ENCODE measurements at places on chromosomes 7 and 10.

DNA sequence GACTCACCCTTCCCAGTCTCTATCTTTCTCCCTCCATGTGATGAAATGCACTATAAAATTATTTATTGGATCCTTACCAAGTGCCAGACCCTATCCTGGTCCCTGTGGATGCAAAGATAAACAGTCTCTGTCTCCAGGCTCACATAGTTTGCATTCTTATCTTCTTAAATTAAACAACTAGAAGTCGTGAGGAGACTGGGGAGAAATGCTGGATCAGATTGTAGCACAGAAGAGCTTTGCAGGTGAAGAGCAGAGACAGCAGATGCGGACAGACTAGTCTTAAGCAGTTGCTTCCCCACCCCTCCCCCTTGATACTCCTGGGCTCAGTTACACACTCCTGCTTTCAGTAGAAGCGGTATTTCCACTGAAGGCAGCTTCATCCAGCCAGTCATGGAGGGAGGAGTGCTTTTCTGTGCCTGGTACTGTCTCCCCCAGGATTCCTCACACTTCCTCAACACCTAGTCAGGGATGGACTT, 20.8 kb upstream of the CDK1 start:
- no peak for DNase-seq

DNA sequence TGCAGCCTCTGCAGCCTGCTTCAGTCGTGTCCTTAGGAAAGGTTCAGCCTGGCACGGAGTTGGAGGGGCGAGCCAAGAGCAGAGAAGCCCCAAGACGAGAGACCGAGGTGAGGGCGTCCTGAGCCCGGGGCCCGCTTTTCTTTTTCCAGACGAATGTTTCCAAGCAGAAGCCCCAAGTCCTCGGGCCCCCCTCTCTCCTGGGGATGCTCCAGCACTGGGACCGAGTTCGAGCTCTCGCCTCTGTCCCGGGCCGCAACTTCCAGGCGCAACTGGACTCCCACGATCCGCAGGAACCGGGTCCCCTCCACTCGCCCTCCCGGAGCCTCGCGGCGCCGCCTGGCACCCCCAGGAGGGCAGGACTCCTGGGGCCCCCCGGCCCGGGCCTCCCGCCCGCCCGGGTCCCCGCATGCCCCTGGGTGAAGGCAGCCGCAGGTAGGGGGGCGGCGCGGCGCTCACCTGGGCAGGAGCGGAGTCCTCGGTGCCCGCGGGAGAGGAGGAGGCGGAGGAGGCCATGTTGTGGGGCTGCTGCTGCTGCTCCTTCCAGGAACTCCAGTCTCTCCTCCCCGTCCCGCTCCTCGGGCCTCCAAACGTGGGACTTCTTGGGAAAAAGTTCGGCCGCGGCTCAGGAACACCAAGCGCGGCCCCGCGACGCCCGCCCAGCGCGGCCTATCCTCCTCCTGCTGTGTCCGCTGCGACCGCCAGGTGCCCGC, 45.3 kb upstream of the CDK1 start:
- DNase-seq = no peak

DNA sequence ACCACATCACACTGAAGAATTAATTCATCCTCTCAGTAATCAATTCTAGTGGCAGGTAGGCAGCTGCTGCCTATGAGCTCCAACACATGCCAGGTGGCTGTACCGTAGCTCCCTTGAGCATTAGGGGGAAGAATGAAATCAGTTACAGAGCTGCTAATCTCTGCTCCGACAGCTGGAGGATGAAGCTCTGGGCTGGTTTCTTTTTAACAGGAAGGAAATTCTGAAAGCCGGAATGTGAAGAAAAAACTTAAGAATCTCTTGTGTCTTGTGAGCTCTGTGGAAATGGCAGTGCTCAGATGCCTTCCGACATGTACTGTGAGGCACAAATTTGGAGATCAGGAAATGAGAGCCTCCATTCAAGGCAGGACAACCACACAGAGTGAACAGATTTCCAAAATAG, 2.8 kb upstream of the AHCYL2 start:
- no peak for DNase-seq

GRCh38 chr7:66757939-66758338, 17.4 kb downstream of the RABGEF1 start:
- DNase-seq = no peak

- DNase-seq = no peak
These were observed 6.5 kb downstream of the AHR start for GRCh38 chr7:17304926-17305325.

DNA sequence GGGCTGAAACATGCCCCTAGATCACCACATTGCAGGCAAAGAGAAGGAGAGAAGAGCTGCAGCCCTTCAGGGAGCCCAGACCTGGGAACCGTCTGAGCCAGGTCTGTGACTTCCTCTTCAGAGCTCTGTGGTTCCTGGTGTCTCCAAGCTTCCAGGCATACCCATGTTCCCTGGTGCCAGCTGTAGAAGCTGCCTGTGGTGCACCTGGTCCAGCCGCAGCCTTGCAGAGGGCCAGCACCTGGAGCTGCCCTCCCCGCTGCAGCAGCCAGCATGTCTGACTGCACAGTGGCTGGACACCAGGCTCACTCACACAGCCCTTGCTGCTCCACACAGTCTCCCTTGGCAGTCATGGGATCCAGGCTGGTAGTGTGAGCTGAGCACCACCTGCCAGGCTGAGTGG, 33.6 kb downstream of the C7orf25 start:
- DNase-seq = no peak

- no peak for DNase-seq
These were observed 25.6 kb downstream of the PPIF start for GRCh38 chr10:79372871-79373270.

- no peak for DNase-seq
These were observed 95.0 kb downstream of the GRB10 start for GRCh38 chr7:50687575-50688225.

GRCh38 chr7:140391634-140392033, 6.7 kb downstream of the SLC37A3 start:
- no peak for DNase-seq

DNA sequence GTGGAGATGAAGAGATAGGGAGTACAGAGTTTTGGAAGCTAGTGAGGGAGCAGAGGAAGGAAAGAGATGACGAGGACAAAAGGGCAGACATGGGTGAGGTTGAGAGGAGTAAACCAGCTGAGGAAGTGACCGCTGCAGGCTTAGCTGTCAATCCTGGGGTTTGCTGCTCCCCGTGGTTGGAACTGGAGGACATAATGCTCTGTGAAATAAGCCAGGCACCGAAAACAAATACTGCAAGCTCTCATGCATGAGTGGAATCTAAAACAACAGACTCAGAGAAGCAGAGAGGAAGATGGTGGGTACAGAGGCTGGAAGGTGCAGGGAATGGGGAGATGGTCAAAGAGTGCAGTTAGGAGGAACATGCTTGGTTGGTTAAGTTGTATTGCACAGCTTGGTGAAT, 482.2 kb upstream of the C7orf33 start:
- no peak for DNase-seq

- no peak for DNase-seq
These were observed 55.1 kb upstream of the ZPBP start for GRCh38 chr7:50147951-50148808.

DNA sequence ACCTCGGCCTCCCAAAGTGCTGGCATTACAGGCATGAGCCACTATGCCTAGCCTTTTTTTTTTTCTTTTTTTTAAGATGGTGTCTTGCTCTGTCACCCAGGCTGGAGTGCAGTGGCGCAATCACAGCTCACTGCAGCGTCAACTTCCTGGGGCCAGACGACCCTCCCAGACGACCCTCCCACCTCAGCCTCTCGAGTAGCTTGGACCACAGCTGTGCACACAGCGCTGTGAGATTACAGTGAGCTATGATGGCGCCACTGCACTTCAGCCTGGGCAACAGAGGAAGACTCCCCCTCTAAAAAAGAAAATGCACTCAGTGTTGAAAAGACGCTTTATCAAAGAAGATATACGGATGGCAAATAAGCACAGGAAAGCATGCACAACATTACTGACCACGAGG, 16.5 kb upstream of the WIPI2 start:
- no peak for DNase-seq

- no peak for DNase-seq
These were observed at the start of gene ASZ1 for GRCh38 chr7:117427258-117427701. ASZ1 (minus strand) TSS chr7:117427493; CDS start chr7:117427460, 33 bp downstream.

- no peak for DNase-seq
These were observed at the start of gene TRRAP for GRCh38 chr7:98878365-98879197. TRRAP (plus strand) TSS chr7:98878532; CDS start chr7:98881151, 2,619 bp downstream.

GRCh38 chr10:17523917-17524316, 69.5 kb upstream of the ST8SIA6 start:
- DNase-seq = no peak

DNA sequence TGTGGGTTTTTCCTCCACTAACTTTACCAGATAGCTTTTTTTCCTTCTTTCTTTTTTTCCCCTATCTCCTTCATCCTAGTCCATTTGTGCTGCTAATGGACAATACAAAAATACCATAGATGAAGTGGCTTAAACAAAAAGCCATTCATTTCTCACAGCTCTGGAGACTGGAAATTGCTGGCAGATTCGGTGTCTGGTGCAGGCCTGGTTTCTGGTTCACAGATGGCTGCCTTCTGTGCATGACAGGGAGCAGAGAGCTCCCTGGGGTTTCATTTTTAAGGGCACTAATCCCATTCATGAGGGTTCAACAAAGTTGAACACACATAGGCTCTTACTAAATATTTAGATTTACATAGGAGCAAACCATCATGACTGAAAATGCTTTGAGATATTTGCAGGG, 467.4 kb downstream of the TYW1 start:
- DNase-seq = no peak

DNA sequence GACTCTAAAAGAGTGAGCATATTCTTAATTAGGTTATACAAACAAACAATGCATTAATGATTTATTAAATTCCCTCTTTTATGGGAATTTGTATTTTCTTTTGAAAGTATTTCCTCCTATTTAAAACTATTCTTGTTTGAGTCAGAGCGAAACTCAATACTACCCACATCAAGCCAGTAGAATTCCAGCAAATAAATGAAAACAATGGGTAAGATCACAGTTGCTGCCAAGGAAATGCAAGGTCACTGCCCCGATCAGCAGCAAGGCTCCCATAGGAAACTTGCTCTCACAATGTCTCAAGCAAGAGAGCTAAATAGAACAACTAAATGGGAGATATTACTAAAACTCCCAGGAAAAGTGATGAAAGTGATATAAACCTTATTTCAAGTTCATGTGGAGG, 206.3 kb downstream of the THSD7A start:
- DNase-seq = no peak

GRCh38 chr10:119724593-119725516, 995 bp upstream of the INPP5F start:
- no peak for DNase-seq

DNA sequence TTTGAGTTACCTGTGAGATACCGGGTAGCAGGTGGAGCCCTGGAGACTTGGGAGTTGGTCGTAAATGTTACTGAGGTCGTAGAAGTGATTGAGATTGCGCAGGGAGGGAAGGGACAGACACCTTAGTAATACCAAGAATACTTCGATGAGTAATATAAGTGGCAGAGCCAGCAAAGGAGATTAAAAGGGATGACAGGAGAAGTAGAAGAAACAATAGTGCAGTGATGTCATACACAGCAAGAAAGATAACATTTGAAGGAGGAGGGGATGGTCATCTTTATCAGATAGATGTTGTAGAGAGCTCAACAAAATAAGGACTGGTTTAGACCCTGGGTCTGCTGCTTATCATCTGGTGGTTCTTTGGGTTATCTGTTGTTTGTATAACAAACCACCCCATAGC, 5.0 kb downstream of the BCCIP start:
- no peak for DNase-seq

GRCh38 chr7:90599892-90600555, 3.9 kb downstream of the CDK14 start:
- DNase-seq = no peak

DNA sequence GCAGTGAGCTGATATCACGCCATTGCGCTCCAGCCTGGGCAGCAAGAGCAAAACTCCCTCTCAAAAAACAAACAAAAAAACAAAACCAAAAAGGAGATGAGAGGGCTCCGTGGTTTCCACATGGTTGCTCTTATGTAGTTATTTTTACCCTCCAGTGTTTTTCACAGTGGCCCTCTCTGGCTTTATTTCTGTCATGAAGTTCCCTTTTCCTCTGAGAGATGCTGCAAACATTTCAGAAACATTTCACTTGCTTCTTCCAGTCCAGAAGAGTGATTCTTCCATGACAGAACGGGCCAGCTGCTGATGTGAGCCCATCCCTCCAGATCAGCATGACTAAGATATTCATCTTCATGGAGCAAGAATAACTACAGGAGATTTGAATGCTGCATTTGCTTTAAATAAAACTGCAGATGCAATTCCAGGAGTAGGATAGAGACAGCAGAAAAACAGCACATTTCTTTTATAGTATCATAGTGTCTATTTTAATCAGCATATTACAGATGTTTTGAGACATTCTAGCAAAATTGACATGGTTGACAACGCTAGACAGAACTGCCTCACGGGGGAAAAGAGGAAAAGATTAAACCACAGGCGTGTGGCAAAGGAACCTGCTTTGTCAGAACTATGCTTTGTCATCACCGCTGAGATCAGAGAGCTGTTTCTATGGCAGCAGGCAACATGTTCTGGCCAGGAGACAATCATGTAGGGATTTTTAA, 40.3 kb downstream of the NRCAM start:
- DNase-seq = no peak

DNA sequence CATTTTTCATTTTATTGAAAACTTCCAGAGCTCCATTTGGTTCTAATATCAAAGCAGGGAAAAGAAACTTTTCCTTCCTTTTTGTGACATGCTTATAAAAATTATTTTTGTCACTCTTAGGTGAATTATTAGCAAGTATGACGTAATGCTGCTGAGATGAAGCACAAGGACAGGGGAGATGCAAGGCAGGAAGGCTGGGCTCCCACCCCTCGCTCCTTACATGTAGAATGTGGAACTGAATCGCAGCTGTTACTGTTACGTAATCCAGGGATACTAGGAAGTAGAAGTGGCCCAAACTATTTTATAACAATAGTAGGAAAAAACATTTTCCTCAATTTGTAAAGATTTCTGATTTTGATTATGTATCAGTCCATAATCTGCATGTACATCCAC, 17.1 kb upstream of the GTPBP4 start:
- DNase-seq = no peak

DNA sequence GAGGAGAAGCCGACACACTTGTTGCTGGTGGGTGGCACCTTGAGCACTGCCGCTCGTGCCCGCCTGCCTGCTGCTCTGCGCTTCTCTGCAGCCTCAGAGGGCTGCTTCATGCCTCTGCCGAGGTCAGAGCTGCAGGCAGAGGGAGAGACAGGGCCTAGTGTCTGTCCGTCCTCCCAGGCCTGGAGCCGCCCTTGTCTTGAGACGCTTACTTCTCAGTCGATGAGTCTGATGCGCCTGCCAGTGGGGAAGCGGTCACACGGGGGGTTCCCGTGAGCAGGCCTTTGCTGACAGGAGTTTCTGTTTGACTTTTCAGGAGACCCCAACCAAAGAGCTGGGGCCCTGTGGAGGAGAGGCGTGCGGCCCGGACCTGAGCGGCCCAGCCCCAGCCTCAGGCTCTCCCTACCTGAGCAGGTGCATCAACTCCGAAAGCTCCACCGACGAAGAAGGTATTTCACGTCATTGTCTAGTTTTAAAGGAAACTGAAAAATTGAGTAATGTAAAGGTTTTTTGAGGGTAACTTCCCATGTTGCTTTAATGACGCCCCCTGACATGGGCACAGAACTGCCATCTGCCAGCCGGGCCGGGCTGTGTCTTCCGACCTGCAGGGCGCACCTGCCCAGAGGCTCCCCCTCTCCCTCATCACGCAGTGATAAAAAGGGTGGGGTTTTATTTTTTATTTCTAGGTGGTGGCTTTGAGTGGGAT, 7.8 kb upstream of the BHLHA15 start:
- DNase-seq = no peak

All from thoracic aorta (tissue), 2 donors.